ENCODE measurements at places on chromosomes 12 and 14.

- no peak for DNase-seq
Measured at GRCh38 chr14:67332468-67332867, 27.1 kb downstream of the ATP6V1D start.

DNA sequence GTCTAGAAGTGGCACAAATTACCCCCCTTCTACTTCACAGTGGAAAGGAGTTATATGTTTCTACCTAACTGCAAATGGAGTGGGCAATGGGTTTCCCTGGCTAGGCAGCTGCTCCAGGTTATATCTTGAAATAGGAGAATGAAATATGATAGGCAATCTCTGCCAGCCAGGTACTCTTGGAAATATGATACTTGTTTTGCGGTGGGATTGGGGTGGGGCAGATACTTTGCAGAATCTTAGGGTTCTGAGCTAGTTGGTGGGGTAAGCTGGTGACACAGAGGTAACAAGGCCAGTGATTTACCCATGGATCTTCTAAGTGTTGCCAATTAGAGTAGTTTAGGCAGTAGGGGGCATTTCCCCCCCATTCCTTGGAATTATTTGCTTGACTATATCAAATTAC is 140.1 kb downstream of the ATP23 start:
- DNase-seq, result no peak

GRCh38 chr12:47184813-47185212 is 105.1 kb upstream of the AMIGO2 start:
- DNase-seq, result no peak

DNA sequence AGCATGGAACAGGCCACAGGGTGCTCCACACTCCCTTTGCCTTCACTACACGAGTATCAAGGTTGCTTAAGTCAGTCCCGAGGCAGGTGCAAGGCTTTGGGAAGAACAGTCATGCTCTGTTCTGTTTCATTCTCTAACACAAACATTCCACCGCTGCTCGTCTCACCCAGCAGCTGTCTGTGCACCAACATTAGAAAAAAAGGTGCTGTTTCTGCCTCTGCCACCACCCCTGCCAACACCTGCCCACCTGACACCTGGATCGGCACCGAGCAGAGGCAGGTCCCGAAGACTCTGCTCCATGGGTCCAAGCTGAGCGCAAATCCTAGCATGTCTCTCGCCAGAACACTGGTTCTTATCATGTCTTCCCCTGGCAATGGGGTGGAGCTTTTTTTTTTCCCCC is 347.7 kb downstream of the TMEM132D start:
- no peak for DNase-seq

DNA sequence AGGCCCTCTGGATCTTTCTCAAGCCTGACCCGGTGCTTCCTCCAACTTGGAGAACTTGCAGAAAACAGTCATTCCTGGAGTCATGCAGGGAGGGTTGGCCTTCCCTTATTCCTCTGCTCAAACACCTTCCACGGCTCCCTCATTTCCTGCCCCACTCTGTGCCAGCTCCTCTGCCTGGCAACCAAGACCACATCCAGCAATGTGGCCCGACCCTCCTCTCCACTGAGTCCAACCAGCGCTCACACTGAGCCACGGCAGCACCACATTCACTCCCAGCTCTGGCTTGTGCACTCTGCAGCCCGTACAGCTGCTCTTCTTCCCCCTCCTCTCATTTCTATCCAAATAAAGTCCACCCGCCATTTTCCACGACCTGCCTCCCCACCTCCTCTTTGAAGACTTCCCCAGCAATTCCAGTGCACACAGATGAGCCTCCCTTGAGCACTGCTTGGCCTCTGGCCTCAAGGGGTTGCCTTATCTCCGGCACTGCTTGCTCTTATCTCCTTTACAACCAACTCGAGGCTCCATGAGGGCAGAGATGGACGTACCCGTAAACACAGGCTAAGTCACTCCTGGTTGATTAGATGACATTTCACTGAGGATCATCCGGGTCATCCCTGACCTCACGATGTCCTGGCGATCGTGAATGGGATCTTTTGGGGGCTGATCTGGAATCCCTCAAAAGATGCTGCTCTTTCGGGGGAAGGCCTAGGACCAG is 5.4 kb downstream of the PGF start:
- DNase-seq, result no peak

All from GM12891 (cell line).